ENCODE measurements at places on chromosomes 12 and 14.

- no peak for DNase-seq
Observed at GRCh38 chr14:70350078-70350477, 9.4 kb downstream of the COX16 start.

DNA sequence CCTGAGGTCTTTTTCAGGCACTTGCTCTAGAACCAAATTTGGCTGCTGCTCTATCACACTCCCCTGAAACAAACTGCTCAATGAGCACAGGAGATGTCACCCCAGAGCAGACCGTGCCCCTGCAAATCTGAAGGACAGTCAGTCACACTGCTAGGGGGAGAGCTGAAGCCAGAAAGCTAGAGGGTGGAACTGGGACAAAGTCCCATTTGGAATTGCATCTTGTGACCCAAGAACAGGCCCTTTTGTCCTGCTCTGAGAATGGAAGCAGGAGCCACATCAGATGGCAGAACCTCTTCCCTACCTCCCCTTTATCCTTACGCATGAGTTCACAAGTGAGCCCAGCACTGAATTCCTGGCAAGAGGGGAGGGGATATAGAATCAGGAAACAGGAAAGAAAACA lies 64.7 kb downstream of the MAP3K9 start:
- DNase-seq: no peak

DNA sequence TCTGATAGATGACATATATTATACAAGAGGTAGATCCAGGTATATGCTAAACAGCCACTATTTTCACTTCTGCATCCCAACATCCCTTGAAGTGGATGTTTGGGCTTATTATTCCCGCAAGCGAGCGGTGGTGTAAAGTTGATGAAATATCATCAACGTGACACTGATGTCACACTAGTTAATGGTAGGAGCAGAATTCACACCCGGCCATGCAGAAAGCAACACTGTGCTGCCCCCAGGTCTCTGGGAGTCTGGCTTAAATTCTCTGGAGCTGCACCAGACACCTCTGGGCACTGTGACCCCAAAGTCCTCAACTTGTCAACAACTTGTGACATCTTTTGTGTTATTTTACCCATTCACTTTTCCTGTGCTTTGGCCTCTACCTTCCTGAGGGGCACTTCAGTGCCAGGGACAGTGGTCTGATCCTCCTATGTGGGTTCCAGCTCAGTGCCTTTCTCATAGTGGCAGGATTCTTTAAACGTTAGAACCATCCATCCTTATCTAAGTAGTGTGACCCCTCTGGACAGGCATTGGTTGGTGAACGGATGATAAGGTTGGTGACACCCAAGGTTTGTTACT lies 952 bp downstream of the DRAM1 start:
- DNase-seq: no peak

DNA sequence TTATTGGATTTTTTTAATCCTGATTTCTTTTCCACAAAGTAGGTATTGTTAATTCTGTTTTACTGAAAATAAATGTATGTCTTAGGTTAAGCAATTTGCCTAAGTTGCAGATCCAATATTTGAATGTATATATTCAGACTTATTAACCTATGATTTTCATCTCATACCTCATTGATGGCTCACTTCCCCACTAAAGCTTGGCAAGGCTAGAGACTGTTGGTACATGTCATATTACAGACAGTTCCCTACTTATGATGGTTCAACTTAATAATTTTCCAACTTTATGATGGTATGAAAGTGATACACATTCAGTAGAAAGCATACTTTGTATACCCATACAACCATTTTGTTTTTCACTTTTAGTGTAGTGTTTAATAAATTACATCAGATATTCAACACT lies 33.2 kb upstream of the KCNH3 start:
- DNase-seq: no peak

DNA sequence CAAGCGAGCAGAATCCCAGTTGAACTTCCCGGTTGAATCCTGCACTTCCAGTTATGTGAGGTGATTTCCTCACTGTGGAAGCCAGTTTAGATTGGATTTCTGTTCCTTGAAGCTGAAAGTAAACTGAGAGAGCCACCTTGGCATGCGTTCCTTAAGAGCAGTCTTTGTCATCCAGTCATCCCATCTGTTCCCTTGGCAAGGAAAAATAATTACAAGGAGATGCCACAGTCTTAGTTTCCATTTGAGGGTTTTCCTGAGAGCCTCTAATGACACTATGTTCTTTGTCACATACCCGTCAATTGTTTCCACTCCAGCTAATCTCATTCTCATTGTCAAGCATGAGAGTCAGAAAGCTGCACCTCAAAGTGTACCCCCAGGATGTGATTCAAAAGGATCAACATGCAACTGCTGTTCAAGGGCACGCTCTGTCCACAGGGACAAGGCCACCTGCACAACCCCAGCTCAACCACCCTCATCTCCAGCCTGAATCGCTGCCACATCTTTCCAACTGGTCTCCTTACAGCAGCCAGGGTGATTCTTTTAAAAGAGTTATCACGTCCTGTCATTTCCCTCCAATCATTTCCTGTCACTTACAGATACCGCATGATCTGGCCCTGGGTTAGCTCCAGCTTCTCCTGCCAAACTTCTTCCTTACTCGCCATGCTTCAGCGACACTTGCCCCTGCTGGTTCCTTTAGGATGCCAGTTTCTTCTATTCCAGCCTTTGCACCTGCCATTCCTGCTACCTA lies 18.0 kb upstream of the TCP11L2 start:
- DNase-seq: no peak

GRCh38 chr14:78242086-78242485 lies 71.9 kb downstream of the NRXN3 start:
- no peak for DNase-seq

- no peak for DNase-seq
Observed at GRCh38 chr12:88325076-88325815, 183.1 kb downstream of the TMTC3 start.

DNA sequence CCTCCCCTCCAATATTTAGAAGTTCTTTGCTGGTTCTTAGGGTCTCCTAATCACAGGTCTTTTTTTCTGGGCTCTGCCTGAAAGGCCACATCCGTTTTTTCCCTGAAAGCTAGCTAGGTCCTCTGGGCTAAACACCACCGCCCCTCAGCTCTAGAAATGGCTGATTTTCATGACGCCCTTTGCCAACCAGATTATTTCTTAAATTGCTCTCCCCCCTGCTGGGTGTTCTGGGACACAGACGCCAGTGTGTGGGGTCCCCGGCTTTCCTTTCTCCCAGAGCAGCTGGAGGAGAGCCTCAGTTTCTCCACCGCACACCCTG lies 45.3 kb upstream of the ATP23 start:
- no peak for DNase-seq

GRCh38 chr14:51648296-51648695 lies 3.4 kb upstream of the FRMD6 start:
- DNase-seq: no peak

- DNase-seq: no peak
Observed at GRCh38 chr14:104477666-104478380, 101.7 kb upstream of the C14orf180 start.

- DNase-seq: no peak
Observed at GRCh38 chr12:22530-23201, 43.9 kb upstream of the IQSEC3 start.

- no peak for DNase-seq
Observed at GRCh38 chr14:96160913-96161310, 43.7 kb upstream of the BDKRB2 start.
